ENCODE measurements at places on chromosomes 7 and 10.

- DNase-seq: no peak
Observed at GRCh38 chr10:64041989-64042490, 520.8 kb downstream of the REEP3 start.

GRCh38 chr7:121202125-121202524 is 126.7 kb upstream of the WNT16 start:
- DNase-seq: no peak

DNA sequence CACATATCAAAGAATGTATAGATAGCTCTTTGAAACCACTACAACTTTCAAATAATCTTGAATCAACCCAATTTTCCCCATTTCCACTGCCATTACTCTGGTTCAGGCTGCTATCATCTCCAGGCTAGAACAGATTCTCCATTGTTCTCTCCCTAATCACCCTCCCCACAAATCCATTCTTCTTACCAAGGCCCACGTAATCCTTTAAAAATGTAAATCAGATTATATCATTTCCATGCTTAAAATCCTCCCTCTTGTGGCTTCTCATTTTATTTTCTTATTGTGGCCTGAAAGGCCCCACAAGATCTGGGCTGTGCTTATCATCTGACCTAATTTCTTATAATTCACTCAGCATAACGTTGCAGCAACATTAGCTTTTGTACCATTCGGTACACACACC is 3.0 kb upstream of the PON1 start:
- DNase-seq: no peak

DNA sequence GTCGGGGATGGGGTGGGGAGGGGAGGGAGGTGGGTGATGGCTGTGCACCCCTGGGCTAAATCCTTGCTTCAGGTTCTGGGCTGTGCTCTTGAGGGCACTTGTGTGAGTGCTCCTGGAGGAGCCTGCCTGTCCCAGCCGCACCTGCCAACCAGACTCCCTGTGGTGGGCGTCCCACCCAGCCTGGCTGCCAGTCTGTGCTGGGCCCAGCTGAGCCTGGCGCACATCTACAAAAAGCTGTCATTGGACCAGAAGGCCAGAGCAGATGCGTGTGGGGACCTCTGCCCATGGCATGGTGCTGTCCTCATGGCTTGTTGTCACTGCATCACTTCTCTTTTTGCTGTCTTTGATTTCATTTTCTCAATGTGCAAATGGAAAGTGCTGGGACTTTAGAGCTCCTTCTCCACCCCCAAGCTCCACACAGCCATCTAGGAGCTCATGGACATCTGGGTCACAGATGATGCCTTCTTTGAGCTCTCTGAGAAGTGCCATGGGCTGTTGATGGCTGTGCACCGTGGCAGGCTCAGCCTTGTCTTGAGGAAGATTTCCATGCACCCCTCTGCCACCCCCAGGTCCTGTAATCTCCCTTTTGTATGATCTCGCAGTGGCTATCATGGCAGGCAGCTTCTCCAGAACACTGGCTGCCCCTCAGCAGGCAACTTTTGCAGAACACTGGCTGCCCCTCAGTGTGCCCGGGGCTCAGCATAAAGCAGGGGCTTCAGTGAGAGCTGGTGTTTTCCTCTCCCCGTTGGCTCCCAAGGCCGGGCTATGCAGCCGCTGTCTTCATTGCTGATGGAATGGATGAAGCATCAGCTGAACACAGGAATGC is 83.9 kb downstream of the ADCY1 start:
- no peak for DNase-seq

DNA sequence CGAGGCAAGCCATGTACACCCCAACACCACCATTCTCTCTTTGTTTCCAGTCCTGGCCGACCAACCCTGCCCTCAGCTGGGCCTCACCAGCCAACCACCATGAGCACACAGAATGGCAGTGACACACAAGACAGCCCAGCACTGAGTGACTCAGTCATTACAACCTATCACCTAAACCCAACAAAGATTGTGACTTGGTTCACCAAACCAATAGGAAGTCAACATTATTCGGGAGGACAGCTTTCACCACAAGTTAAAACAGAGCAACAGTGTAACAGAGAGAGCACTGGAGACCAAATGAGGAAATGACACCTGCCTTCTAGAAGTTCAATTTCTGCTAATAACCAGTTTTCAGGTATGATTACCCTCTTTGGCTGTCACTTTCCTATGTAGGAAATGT is 72.1 kb downstream of the DNMBP start:
- DNase-seq: no peak

DNA sequence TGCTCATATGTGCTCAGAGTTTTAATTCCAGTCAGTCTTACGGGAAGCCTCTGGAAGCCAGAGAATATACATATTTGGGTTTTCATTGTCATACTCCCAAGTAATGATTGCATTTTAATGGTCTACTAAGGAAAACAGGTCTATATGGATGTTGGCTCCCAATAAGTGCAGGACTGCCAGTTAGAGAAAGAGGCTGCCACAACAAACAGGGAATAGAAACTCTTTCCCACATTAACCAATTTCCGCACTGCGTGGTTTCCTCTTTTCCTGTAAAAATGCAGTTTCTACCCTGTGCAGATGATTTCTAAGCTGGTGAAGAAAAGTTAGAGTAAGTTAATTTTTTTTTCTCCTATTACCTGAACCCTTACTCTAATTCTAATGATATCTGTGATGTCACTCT is 78.2 kb downstream of the CCSER2 start:
- DNase-seq: no peak

All from stimulated activated CD4-positive, alpha-beta T cell treated with anti-CD3 and anti-CD28 coated beads, Interleukin-1b, Interleukin-23, amount 100 ng/mL, for 4 hours (primary cell).